Activated naive CD4-positive, alpha-beta T cell treated with anti-CD3 and anti-CD28 coated beads, Interleukin-2, amount 10 ng/mL, durations not matched to agents 5 hours and 36 hours (primary cell): ENCODE measurements at places on chromosomes 7 and 10. TPM values are rescaled to one million over a fixed set of nuclear protein-coding genes. Genes with fewer than 3 reads are reported as not detected.

Gene PRSS37
- not detected for total RNA-seq

Gene ANKRD61
- total RNA-seq, result not detected

Gene C10orf143
- total RNA-seq, result 4.0 TPM

Gene PRLHR
- total RNA-seq, result not detected

Gene AKR1C1
- total RNA-seq, result 0.63 TPM

Gene DNA2
- 29.2 TPM for total RNA-seq

Gene CARD11
- 134 TPM for total RNA-seq

Gene HOGA1
- total RNA-seq, result not detected
